ENCODE measurements at places on chromosomes 7 and 10. TPM values are rescaled to one million over a fixed set of nuclear protein-coding genes. Genes with fewer than 3 reads are reported as not detected.

SERPINE1 gene
- total RNA-seq, result 933 TPM

CNTNAP2 gene
- total RNA-seq, result not detected

PNLIPRP3 gene
- total RNA-seq, result not detected

TMEM229A gene
- total RNA-seq, result not detected

ICA1 gene
- 0.85 TPM for total RNA-seq

LIPM gene
- not detected for total RNA-seq
